Heart left ventricle (tissue), 16 donors: ENCODE measurements at places on chromosomes 2 and 18. TPM values are rescaled to one million over a fixed set of nuclear protein-coding genes. Genes with fewer than 3 reads are reported as not detected.

Gene UGT1A10
- total RNA-seq: not detected

Gene C18orf63
- total RNA-seq: not detected

Gene SMAD2
- total RNA-seq: 62.2 TPM

Gene MYOM1
- total RNA-seq: 801 TPM

Gene RNF144A
- total RNA-seq: 21.2 TPM

Gene EMILIN2
- total RNA-seq: 17.8 TPM

Gene DSC2
- 37.2 TPM for total RNA-seq

Gene ASAP2
- 14.0 TPM for total RNA-seq

Gene ASPRV1
- total RNA-seq: not detected

Gene CTIF
- total RNA-seq: 59.7 TPM

Gene GALNT14
- 1.0 TPM for total RNA-seq

DNA sequence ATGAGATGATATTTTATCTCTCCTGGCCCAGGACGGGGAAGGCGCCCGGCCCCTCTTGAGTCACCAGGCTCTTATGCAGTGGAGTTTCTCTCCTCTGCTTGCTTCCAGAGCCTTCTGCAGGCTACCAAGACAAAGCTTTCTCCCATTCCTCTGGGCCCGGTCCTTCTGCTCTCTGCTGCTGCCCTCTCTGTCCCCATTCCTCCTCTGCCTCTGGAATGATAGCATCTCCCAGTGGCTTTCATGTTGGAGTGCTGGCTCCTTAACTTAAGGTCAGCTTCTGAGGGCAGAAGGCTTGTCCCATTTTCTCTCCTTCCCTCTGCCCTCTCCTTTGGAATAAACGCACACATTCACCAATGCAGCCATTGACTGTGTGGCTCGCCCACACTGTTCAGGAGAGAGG is 86.2 kb downstream of the SDC1 start:
- DNase-seq: no peak

GRCh38 chr2:201269764-201270163 is 9.4 kb downstream of the CASP8 start:
- DNase-seq: no peak

DNA sequence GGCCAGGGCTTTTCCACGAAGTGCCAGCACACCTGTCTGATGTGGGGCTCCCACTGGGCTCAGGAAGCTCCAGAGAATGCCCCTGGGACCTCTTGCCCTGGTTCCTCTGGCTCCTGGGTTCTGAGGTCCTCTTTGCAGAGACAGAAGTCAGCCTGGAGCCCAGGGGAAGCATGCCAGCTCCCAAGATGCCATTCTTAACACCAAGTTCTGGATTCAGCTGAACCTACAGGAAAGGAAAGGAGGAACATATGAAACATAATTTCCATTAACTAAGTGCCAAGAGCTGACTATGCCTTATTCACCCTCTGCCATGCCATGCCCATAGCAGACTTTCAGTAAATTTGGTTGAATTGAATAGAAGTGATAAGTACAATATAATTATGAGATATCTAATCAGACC is 21.9 kb downstream of the FAM124B start:
- DNase-seq: no peak

DNA sequence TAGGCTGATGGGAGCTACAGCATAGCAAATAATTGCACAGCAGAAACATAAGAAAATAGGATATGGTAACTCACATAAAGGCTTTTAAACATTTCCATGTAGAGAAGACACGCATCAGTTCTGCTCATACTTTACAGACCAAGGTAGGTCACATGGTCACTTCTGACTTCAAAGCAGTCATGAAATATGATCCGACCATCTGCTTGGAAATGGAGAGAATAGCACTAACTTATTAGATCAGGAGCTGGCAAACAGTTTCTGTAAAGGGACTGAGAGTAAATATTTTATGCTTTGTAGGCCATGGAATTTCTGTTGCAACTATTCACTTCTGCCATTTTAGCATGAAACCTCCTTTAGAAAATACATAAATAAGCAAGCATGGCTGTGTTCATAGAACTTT is 936.6 kb upstream of the FANCL start:
- no peak for DNase-seq

DNA sequence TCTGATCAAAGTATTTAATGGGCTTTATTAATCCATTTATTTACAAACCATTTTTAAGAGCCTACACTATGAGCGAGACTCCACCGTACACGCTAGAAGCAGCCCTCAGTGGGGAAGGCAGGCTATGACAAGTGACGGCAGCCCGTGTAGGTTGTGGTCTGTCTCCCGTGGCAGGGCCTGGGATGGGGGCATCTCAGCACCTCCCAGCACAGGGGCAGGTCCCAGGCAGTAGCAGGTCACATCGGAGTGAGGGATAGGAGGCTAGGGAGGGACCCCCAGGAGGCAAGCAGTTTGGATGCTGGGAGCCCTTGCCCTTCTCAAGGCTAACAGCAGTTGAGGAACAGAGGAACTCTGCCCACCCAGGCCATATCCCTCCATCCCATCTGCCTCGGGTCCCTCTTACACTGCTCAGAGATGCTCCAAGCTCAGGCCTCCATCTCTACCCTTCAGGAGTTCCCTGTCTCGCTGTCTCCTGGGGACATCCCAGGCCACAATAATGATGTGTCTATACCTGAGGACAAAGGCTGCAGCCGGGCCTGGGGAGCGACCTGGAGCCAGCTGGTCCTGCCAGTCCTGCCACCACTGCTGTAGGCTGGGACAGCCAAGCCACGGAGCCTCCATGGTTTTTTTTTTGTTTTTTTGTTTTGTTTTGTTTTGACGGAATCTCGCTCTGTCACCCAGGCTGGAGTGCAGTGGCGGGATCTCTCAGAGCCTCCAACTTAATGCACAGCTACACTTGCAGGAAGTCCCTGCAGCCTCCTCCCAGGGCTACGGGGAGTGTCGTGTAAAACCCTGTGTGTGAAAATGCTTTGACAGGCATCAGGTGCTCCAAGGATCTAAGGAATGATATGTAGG is 92.0 kb downstream of the NDUFA10 start:
- peak; percentile 7 for DNase-seq

DNA sequence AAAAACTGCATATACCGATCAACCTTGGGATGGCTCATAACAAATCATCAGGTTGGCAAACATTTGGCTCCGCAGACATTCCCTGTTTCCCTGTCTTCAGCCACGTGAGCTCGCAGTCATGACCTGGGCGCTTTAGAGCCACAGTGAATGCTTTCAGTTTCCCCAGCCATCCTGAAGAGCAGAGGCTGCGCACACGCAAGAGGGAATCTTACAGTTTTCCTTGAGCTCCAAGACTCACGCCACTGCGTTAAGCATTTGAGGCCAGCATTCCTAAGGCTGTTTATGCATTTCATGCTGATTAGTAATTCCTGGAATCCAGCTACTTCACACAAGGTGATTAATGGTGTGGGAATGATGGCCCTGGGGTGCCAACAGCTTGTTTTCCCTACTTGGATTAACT is 95.1 kb downstream of the MTCL1 start:
- no peak for DNase-seq

DNA sequence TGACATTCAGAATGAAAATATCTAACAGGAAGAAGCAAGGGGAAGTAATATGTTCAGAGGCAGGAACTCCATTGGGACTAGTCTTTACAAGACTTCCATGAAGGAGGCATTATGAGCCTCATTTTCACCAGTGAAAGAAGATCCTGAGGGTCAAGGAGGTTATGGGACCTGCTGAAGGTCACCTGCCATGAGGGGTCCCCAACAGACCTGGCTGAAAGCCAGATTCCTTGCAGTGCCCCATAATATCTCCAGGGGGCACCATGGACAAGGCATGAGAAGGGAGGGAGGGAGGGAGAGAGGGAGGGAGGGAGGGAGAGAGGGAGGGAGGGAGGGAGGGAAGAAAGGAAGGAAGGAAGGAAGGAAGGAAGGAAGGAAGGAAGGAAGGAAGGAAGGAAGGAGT is 27.9 kb downstream of the XDH start:
- no peak for DNase-seq

DNA sequence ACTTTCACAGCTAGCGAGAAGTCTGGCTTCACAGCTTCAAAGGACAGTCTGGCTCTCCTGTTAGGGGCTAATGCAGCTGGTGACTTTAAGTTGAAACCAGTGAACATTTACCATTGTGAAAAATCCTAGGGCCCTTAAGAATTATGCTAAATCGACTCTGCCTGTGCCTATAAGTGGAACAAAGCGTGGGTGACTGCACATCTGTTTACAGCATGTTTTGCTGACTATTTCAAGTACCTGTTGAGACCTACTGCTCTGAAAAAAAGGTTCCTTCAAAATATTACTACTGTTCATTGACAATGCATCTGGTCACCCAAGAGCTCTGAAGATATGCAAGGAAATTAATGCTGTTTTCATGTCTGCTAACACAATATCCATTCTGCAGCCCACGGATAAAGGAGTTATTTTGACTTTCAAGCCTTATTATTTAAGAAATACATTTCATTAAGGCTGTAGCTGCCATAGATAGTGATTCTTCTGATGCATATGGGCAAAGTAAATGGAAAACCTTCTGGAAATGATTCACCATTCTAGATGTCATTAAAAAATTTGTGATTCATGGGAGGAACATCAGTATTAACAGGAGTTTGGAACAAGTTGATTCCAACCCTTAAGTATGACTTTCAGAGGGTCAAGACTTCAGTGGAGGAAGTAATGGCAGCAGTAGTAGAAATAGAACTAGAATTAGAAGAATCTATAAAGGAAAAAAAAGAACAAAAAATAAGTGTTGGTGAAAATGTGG is 48.9 kb downstream of the POLR1A start:
- DNase-seq: no peak

DNA sequence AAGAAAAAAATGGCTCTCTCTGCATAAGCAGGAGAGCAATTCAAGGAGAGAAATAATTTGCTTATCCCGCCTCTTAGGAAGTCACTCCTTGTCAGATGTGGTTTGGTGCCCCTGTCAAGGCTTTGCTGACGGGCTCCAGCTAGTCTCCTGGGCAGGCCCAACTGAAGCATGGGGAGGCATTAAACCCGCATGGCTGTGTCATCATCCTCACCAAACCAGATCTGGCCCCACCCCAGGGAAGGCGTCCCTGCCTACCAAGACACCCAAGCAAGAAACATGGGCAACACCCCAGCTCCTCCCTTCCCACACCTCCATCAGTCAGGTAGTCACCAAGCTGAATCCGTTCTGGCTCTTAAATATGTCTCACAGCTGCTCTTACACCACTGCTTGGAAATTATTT is 108.0 kb downstream of the SGPP2 start:
- no peak for DNase-seq

- DNase-seq: no peak
These were observed 39.9 kb downstream of the CCDC150 start for GRCh38 chr2:196679368-196679767.

DNA sequence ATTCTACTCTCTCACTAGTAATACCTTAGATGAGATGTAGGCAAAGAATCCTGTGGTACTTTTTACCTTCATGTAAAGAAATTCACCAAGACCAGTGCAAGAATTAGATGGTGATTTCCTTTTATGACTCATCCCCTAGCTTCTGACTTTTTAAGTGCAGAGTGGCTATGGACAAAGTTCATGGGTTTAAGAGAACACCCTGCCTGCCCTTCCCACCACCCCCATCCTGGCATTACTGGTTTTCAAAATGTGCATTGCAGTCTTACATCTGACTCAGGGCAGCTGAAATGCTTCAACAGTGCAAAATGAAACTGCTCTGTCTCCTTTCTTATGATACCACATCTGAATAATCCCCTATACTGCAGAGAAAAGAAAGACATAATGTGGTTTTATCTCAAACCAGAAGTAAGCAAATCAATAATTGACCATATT is 22.6 kb downstream of the MAIP1 start:
- no peak for DNase-seq

GRCh38 chr2:234827096-234827860 is 124.5 kb upstream of the SH3BP4 start:
- no peak for DNase-seq

- DNase-seq: no peak
These were observed 72.8 kb upstream of the POU3F3 start for GRCh38 chr2:104781151-104781550.

DNA sequence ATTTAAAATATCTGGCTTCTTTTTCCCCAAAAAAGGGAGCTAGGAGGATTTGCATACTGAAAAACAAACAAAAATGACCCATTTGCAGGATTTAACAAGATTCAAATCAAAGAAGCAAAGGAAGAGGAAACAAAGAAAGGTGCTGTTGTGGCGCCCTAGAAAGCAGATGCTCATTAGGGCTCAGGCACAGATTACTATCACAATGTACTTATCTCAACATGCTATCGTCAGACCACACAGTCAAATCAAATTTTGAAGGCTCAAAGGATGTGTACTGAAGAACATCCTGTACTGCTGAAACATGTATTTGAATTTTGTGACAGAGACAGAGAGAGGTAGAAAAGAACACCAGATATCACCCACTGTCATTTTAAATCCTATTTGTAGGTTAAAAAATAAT is 10.9 kb downstream of the RBMS1 start:
- no peak for DNase-seq

GRCh38 chr18:76943542-76944339 is 121.4 kb downstream of the ZNF236 start:
- DNase-seq: no peak

DNA sequence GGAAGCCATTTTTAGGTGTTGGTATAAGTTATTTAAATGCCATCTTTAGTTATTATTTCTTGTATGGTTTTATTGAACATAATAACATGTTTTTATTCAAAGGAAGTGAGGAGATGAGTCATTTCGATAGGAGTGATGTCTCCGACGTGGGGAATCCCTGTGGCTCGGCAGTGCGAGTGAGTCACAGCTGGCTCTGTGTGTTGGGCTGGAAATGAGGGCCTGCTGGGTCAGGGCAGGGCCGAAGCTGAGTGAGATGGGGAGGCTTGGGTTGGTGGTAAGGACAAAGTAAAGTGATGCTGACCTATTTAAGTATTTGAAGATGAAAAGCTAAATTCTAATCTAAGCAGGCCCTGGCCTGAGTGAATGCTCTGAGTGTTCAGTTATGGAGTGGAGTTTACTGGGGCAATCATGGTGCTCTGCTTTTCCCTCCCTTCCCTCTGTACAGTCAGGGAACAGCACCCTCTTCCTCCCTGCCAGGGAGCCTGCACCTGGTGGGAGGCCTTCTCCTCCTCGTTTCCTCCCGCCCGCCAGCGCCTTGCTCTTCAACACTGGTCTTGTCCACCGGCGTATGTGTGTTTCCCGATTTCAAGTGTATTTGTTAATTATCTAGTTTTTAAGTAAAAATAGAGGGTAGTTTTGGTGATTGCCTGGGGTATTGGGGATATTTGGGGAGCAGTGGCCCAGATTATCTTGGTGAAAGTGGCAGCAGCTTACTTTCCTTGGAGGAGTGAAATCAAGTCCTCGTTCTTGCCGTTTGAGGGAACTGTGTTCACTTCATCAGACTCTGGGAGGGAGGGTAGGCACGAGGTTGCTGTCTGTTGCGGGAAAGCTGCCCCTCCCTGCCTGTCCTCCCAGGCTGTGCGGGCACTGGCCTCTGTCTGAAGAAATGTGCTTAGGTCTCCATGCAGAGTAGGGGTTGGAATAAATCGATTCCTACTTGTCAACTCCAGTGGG is 157.0 kb downstream of the LDLRAD4 start:
- DNase-seq: peak; percentile 73

GRCh38 chr2:44789971-44790721 is 151.4 kb upstream of the SIX3 start:
- no peak for DNase-seq

- DNase-seq: no peak
These were observed 173.2 kb downstream of the MYO3B start for GRCh38 chr2:170350929-170351826.
